ENCODE measurements at places on chromosomes 16 and 17.

- DNase-seq, result no peak
Measured at GRCh38 chr16:14289692-14290340, 218.7 kb downstream of the MRTFB start.

DNA sequence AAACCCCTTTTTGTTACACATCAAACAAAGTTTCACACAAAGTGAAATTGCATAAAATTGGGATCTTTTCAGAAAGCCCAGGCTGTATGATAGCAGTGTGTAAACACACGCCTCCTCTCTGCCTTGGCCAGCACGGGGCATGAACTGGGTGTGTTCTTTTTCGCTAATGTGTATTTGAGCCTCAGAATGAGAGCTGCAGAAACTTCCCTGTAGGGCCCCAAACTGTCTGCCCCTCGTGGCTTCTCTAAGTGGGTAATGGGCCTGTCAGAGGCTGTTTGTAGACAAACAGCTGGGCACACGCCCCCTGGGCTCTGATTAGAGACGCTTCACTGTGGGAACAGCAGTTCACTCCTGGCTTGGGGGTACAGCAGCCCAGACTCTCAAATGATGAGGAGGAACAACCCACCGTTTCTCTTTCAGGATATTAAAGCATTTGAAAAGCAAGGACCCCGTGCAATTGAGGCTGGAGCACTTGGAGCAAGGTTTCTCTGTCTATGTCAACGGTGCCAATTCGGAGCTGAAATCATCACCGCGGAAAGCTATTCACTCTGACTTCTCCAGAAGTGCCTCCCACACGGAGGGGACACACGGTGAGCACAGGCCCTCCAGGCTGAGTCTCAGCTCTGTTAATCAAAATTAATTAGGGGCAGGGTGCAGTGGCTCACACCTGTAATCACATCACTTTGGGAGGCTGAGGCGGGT is 78.4 kb downstream of the KATNIP start:
- DNase-seq, result no peak

GRCh38 chr17:15119968-15120367 is 145.2 kb downstream of the PMP22 start:
- no peak for DNase-seq

GRCh38 chr17:82702231-82702927 is 3.9 kb upstream of the RAB40B start:
- DNase-seq, result no peak

DNA sequence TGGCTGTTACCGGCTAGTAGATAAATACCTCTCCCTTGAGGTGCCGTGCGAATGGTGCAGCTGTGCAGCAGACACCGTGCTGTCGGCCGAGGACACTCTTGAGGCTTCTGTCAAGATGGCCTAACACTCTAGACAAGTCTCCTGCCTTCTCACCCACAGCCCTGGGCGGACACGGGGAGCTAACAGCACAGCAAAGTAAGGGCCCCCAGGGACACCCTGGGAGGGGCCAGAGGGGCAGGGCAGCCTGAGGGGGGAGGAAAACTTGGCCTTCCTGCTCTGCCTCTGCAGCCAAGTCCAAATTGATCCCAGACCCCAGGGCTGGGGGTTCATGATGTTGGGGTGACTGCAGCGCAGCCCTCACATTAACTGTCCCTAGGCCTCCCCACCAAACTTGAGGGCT is 210.2 kb downstream of the RPTOR start:
- DNase-seq, result no peak

GRCh38 chr17:41131979-41132378 is 8.0 kb upstream of the KRTAP4-12 start:
- DNase-seq, result no peak

GRCh38 chr17:27218719-27219488 is 75.0 kb upstream of the WSB1 start:
- DNase-seq, result no peak

GRCh38 chr16:86781046-86781445 is 202.7 kb downstream of the FOXL1 start:
- DNase-seq, result no peak

DNA sequence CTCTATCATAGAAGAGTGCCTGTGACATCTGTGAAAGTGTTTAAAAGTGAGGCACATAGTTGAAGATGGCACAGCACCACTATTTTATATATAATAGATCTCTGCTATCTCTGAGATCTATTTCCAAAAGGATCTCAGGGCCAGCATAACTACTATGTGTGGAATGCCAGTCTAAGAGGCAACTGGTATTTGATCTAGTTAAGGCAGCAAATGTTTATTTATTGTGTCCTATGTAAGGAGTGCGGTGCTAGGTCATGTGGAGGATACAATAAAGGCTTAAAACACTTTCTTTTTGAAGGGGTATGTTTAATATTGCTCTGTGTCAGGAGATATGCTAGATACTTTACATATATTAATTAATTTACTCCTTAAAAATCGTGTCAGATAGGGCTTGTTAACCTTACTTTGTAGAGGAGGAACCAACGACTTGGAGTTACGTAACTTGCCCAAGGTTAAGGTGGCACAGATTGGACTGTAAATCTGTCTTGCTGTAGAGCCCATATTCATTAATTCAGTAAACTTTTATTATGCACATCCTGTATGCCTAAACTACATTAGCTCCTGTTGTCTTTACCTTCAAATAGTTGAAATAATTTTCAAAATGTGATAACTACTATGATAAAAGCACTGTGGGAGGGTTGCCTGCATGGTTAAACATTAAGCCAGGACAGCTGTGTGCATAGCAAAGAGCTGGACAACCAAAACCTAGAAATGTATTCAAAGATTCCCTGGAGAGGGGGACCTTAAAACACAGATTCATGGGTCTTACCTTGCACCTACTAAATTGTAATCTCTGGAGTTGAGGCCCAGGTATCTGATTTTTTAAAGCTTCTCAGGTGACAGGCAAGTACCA is 83.3 kb downstream of the NLK start:
- no peak for DNase-seq

DNA sequence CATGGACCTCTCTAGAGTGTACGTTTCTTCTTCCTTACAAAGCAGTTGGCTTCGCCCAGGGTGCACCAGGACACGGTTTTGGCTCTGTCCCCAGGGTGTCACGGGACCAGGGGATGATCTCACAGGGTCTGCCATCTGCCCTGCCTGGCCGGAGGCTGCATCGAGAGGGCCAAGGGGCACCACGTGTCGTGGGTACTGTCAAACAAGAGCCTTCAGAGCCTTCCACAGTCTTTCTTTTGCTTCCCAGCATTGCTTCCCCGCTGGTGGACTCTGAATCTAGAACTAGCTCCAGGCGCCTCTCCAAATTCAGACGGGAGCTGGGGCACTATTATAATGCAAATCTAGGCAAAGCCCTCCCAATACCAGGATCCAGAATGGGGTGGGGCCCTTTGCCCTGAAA is 47.9 kb downstream of the MAPT start:
- no peak for DNase-seq

- no peak for DNase-seq
Measured at GRCh38 chr17:82252511-82253178, 20.9 kb downstream of the CSNK1D start.

GRCh38 chr16:78249056-78249455 is 149.6 kb downstream of the WWOX start:
- DNase-seq, result no peak

GRCh38 chr17:42997390-42997983 is 732 bp upstream of the RPL27 start:
- DNase-seq, result no peak

- DNase-seq, result peak; percentile 15
Measured at GRCh38 chr16:68756239-68756915, 19.3 kb downstream of the CDH1 start.

DNA sequence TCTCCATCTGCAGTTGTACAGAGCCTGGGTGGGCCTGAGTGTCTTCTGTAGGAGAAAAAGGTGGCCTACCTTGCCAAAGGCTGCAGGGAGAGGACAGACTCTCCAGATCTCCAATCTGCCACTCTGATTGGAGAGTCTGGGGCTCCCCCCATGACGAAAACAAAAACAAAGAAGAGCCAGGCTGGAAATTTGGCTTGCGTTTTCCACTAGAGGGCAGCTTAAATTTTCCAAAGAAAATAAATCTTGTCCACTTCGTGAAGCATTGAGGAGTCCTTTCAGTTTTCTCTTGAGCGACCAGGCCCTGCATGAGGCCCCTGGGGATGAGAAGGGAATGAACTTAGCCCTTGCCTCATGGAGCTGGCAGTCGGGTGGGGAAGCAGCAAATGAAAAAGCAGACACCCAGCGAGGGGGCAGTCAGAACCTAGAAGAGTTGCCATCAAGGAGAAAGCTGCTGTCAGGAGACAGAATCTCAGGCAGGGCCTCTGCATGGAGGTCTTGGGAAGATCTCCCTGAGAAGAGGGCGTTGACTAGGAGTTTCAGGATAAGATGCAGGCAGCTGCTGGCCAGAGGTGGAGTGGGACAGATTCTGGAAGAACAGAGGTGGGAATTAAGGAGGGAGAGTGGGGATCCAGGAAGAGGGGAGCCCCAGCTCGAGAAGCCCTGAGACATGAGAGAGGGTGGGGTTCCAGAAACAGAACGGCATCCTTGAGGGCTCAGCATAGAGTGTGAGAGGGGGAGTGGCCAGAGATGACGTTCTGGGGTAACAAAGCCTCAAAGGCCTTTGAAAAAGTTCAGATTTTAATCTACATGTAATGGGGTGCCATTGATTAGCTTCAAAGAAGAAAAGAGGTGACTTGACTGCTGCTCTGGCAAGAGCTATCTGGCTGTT is 8.4 kb upstream of the SHCBP1 start:
- no peak for DNase-seq

- DNase-seq, result no peak
Measured at GRCh38 chr16:84234321-84235241, 5.2 kb downstream of the KCNG4 start.

- DNase-seq, result no peak
Measured at GRCh38 chr17:58121925-58122324, 26.3 kb upstream of the OR4D1 start.
